NCI-H1930 (cell line): ENCODE measurements at places on chromosomes 1 and 21.

DNA sequence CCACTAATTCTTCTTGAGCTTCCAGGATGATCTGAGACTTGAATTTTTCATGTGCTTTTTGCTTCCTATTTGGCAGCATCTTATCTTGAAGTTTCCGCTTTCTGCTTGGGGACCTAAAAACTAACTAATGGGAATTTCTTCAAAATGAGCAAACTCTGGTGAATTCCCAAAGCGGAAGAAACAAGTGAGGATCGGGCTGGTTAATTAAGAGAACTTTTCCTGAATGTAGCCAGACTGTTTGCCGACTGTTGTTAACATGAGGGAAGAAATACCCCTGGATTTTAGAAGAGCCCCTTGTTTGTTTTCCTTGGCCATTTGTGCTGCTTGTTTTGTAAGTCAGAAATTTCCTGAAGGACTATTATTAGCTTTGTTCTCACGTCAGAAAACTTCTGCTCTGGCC, 6.1 kb upstream of the SELE start:
- no peak for DNase-seq

GRCh38 chr1:54017979-54018378, at the start of gene LDLRAD1:
TSS of gene LDLRAD1 (minus strand) at chr1:54018186. CDS start at chr1:54018112, 74 bp downstream.
- no peak for DNase-seq

GRCh38 chr1:220241072-220241663, 31.1 kb downstream of the RAB3GAP2 start:
- DNase-seq, result no peak

GRCh38 chr21:43308815-43309283, 118.1 kb downstream of the SIK1 start:
- no peak for DNase-seq

- DNase-seq, result no peak
Measured at GRCh38 chr1:23801876-23802275, 1.3 kb upstream of the GALE start.
